Activated T-helper 2 cell treated with anti-CD3 and anti-CD28 coated beads, Interferon-gamma antibody, Interleukin-2, Interleukin-4, amounts not matched to agents 10 μg/mL and 5 μg/mL and 100 μg/mL, durations not matched to agents 14 hours and 24 hours and 36 hours (primary cell): ENCODE measurements at places on chromosomes 3 and 15. TPM values are rescaled to one million over a fixed set of nuclear protein-coding genes. Genes with fewer than 3 reads are reported as not detected.

DNA sequence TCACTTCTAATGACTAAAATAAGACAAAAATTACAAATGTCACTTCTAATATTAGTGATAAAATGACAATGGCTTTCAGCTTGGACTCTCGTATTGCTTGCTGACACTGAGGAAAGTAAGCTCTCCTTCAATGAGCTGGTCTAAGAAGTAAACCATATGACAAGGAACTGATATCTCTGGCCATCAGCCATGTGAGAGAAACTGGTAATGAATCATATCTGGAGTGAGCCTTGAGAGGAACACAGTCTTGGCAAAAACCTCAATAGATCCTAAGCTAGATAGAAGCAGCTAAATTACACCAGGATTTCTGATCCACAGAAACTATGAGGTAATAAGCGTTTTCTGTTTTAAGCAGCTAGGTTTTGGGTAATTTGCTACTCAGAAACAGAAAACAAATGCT lies 1575.1 kb downstream of the OTOL1 start:
- no peak for DNase-seq

- no peak for DNase-seq
Observed at GRCh38 chr15:84883916-84884781, at the start of gene SLC28A1. TSS of gene SLC28A1 (plus strand) at chr15:84884662. CDS start at chr15:84887761, 3,099 bp downstream.

DNA sequence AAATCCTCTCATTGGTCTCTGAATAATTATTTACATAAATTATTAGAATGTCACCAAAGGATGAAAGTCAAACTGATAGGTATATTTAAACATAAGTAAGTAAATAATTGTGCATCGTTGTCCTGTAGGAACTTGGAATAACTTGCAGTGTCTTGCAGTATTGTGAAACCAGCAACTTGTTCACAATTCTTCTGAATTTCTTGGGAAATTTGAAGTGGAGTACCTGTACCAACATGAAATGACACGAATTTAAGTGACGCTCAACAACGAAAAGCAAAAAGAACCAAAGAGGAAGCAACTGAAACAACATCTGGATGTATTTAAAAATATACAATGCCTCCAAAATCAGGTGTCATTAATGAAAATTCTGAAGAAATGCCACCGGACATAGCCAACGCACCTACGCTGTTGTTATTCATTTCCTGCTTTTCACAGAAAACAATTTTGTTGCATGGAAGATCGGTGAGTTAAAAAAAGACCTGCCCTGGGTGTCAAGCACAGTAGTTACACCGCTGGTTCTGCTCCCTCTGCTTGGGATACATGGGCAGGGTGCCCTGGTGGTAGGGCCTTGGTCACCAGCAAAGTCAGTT lies 112.5 kb downstream of the RPLP1 start:
- no peak for DNase-seq

DNA sequence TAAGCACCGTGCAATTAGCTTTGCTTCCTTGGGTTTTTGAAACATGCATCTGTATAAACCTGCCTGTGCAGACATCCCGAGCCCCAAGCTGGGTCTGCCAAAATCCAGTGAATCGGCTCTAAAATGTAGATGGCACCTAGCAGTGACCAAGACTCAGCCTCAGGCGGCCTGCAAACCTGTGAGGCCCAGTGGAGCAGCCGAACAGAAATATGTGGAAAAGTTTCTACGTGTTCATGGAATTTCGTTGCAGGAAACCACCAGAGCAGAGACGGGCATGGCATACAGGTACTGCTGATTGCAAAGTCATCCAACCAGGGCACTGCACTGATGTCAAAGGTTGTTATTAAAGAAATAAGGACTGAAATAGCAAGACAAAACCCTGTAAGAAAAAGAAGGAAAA lies 22.8 kb downstream of the KCNAB1 start:
- no peak for DNase-seq

GRCh38 chr3:10772271-10773161 lies 43.5 kb upstream of the SLC6A11 start:
- DNase-seq, result no peak

DNA sequence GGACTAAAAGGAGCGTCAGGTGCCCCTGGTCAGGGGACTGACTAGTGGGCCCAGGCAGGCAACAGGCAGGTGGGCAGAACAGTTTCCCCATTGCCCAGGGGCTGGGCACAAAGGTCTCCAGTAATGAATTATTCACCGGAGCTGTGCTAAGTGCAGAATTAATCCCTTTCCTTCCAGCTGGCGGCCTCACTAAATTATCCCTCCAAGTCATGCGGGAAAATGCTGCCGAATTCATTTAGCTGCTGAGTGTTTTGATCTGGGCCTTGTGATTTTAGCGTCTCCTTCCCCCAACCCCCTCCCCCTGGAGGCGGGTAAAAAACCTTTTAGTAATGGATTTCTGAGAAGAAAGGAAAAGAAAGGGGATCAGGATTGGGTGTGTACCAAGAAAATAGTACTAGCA lies 47.2 kb downstream of the CCDC33 start:
- DNase-seq, result no peak

- no peak for DNase-seq
Observed at GRCh38 chr3:280681-281080, 84.1 kb downstream of the CHL1 start.

- DNase-seq, result no peak
Observed at GRCh38 chr15:25333049-25333448, 105.8 kb downstream of the UBE3A start.

DNA sequence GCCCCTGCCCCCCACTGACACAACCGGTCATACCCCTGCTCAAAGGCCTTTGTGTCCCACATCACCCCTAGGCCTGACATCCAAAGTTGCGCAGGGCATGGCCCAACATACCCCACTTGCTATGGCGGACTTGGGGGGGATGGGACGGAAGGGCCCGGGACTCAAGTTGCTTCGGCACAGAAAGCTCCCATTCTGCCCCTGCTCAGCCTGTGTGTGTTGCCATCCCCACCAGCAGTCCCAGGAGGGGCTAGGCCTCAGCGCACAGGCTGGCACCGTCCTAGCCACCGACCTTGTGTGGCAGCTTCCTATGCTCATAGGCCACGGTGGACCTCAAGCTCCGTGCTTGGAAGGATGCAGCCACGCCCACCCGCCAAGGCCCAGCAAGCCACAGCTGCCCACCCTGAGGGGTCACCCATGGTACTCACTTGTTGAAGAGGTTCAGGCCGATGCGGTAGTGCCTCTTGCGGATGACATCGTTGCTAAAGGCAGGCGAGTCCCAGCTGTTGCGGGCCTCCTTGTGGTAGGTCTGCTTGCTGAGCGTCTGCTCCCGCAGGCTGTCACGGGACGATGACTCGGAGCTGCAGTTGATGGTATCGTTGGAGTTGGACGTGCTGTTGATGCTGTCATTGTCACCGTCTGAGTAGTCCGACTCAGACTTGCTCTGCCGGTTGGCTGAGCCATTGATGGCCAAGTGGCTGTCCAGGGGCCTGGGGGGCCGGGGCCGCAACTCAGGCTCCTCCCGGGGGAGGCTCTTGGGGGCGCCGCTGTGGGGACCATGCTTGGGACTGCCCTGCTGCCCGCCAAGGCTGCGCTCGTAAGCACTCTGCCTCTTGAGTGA lies 93.9 kb upstream of the RPL32 start:
- no peak for DNase-seq

DNA sequence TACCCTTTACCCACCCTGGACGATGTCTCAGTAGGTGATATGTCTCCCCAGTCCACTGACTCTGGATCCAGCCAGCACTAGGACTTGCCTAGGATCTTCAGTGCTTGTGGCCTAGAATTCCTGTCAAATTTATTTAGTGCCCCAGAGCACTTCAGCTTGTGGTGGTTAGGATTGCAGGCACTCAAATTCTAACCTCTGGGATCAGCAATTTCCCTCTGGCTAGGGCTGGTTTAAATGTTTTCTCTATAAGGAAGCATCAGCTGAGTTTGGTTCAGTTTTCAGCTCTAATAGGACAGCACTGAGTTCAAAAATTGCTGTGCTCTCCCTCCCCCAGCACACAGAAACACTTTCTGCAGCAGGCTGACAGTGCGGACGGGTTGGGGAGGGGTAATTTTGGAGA lies 8.1 kb downstream of the OR5H6 start:
- no peak for DNase-seq

DNA sequence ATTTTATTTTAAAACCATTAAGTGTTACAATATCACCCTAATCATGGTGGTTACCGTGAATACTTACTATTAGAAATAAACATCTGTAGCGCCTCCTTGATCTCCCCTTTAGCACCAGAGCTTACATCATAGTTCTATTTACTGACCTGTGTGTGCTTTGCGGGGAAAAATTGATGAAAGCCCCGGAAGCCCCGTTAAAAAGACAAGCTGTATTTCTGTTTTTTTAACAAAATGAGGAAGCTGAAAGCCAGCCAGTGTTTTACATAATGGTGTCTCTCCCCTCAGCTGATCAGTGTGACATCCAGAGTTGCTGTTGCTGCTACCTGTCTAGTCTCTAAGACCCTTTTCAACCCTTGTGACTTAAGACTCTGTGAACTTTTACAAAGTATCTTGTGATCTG lies 100.8 kb downstream of the OPA1 start:
- DNase-seq, result no peak

DNA sequence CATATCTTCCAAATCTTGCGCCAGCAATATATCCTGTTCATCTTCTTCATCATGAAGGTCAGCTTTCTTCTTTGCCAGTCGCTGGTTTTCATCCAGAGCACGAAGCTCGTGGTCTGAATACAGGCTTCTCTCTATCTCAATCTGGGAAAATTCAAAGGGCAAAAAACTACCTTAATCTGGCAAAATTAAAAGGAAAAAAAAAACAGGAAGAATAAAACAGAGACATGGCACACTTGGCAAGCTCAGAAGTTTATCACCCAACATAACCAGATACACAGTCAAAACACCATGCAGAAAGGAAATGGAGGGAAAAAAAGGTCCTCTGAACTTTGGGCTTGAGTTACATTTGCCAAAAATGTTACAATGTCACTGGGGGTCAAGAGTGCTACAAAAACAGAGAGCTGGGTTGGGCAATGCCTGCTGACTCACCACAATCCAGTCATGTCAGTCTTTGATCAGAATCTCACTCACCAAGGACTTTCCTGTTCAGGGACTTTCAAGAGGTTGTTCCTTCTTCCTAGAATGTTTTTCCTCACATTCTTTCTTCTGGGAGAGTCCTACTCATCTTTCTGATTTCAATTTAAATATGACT lies 1.5 kb downstream of the MRPL46 start:
- DNase-seq, result no peak

GRCh38 chr3:173685456-173685855 lies 287.9 kb downstream of the NLGN1 start:
- no peak for DNase-seq

DNA sequence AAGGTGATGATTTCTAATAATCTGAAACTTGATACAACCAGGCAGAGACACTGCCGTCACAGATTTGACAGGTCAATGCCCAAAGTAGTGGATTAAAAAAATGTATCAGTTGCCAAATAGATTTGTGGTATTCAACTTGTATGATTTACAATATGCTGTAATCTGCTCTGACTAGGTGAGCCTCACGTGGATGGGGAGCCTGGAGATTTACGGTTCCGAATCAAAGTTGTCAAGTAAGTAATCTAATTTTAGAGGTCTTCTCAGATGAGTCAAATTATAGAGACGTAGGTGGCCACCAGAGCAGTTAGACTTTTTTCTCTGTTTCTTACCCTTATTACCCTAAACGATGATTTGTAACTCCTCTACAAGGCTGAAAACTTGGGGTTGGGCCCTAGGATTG lies 12.0 kb downstream of the DNAJB11 start:
- DNase-seq, result no peak

- no peak for DNase-seq
Observed at GRCh38 chr3:197019021-197019420, 10.6 kb downstream of the MELTF start.

GRCh38 chr3:122392868-122393844 lies 9.2 kb downstream of the FAM162A start:
- DNase-seq, result no peak

SLC51A gene
- not detected in 2 replicates for total RNA-seq

CILP gene
- total RNA-seq, result 0.05 TPM in 1 of 2 replicates, not detected in the other
